M059J (cell line): ENCODE measurements at places on chromosomes 7 and 10. TPM values are rescaled to one million over a fixed set of nuclear protein-coding genes. Genes with fewer than 3 reads are reported as not detected.

DNA sequence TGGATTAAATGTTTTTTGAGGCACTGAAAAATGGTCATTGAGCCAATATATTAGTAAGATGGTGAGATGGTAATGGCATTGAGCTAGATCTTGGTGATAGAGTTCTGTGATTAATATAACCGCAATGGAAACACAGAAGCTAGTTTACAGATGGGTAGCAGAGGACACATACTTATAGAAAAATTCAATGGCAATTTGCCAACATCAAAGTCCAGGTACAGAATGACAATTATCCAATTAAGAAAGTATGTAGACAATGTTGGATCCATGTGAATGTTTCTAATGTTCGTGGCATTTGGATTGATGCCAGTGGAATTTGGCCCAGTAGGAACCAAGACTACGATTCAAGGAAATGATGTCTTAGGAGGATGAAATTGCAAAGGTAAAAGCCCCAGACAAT is 187.8 kb downstream of the GNAT3 start:
- peak; percentile 98 for DNase-seq

Gene DLX6
- total RNA-seq = 0.22 and 1.6 TPM in 2 replicates

DNA sequence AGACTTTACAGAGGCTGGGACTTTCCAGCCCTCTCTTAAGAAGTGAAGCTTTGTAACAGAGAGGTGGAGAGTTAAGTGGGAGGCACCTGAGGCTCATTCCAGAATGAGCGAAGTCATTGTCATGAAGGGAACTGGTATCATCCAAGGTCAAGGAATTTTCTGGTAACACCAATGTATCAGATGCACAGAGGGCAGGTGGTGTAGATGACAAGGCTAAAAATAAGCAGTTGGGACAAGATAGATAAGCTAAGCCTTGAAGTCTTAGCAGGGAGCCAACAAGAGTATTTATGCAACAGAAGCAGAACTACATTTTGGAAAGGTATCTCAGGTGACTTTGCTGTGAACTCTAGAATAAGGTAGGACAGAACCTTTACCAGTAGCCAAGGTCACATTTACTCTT is 257.0 kb upstream of the AUTS2 start:
- DNase-seq = no peak

Gene NAPEPLD
- total RNA-seq = 6.8 and 7.5 TPM in 2 replicates

Gene LRRC18
- total RNA-seq = not detected in 2 replicates

GRCh38 chr7:77838929-77839491 is 40.4 kb downstream of the PHTF2 start:
- DNase-seq = no peak

GRCh38 chr7:141295367-141295895 is 221.6 kb downstream of the TMEM178B start:
- no peak for DNase-seq

Gene HOXA7
- total RNA-seq = 3.7 and 4.6 TPM in 2 replicates

DNA sequence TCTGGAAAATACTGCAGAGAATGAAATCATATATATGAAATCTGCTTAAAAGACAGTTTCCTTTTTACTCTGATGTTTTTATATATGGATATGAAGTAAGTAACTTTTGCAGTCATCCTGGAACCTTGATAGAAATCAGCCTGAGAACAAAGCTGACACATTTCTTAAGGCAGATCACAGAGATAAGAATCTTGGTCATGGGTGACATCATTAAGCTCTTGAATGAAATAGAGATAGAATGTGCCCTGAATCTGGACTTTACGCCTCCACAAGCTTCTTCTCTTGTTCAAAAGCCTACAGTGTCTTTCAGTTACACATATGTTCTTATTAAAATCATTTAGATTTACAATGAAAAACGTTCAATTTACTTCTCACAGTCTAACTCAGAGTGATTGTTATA is 319.1 kb upstream of the CNTNAP2 start:
- DNase-seq = peak; percentile 5

GRCh38 chr7:2168615-2169311 is 64.0 kb downstream of the MAD1L1 start:
- DNase-seq = no peak

GRCh38 chr10:33507662-33508425 is 173.4 kb upstream of the NRP1 start:
- DNase-seq = no peak

- no peak for DNase-seq
These were observed 46.5 kb downstream of the DLD start for GRCh38 chr7:107937531-107937930.

Gene PNLIP
- total RNA-seq = not detected in 2 replicates

Gene CALCR
- not detected in 2 replicates for total RNA-seq

- DNase-seq = no peak
These were observed 272.6 kb downstream of the ZEB1 start for GRCh38 chr10:31591569-31591968.

- no peak for DNase-seq
These were observed 566.7 kb upstream of the FOXK1 start for GRCh38 chr7:4115442-4115841.

DNA sequence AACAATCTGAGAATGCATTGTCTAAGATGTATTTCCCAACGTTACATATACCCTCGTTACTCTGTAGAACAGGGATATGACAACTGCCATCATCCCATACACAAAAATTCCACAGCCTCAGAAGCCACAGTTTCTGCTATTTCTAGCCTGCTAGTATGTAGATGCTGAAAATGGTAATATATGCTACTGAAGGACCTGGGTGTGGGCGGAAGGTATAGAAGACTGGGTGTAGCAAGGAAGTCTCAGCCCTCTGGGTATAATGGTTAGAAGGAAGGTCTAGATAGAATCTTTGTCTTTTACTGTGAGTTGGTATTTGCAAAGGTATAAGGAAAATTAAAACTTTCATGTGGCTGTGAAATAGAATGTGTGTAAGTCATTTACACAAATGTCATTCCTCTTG is 79.2 kb upstream of the HPS1 start:
- DNase-seq = no peak

Gene MMP21
- total RNA-seq = 0.05 TPM in 1 of 2 replicates, not detected in the other

GRCh38 chr10:13092291-13093102 is 7.5 kb upstream of the OPTN start:
- no peak for DNase-seq

Gene ASZ1
- not detected in 2 replicates for total RNA-seq

Gene CARD11
- 2.2 and 5.2 TPM in 2 replicates for total RNA-seq

- DNase-seq = peak; percentile 37
These were observed 13.0 kb upstream of the KCNIP2 start for GRCh38 chr10:101856626-101857025.

- no peak for DNase-seq
These were observed 103.6 kb downstream of the HGF start for GRCh38 chr7:81666209-81666608.

DNA sequence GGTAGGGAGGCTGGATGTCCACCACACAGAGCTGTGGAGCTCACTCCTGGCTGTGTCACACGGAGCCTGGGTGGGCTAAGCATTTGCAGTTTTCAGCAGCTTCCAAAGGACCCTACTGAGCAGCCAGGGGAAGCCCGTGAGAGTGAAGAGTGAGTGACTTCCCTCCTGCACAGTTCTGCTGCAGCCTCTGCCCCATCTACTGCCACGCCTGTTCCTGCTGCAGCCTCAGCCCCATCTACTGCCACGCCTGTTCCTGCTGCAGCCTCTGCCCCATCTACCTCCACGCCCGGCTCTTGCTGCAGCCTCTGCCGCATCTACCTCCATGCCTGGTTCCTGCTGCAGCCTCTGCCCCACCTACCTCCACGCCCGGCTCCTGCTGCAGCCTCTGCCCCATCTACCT is 12.2 kb downstream of the ADAM8 start:
- DNase-seq = no peak

DNA sequence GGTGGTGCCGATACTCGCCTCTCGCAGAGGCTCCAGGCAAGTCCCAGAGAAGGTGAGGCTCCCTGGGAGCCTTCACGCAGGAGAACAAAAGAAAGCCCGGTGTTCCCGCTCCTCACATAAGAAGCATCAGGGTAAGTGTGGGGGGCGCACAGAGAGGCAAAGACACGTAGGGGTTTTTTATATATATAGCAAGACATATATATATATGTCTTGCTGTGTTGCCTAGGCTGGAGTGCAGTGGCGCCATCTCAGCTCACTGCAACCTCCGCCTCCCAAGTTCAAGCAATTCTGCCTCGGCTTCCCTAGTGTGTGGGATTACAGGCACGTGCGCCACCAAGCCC is 61.3 kb downstream of the PDIA4 start:
- no peak for DNase-seq

Gene GNAT3
- 0.12 and 1.6 TPM in 2 replicates for total RNA-seq

Gene DNAJC12
- 2.4 and 3.4 TPM in 2 replicates for total RNA-seq

Gene PON3
- total RNA-seq = 0.49 TPM in 1 of 2 replicates, not detected in the other

GRCh38 chr10:112945811-112946210 is 4.2 kb upstream of the TCF7L2 start:
- DNase-seq = no peak

DNA sequence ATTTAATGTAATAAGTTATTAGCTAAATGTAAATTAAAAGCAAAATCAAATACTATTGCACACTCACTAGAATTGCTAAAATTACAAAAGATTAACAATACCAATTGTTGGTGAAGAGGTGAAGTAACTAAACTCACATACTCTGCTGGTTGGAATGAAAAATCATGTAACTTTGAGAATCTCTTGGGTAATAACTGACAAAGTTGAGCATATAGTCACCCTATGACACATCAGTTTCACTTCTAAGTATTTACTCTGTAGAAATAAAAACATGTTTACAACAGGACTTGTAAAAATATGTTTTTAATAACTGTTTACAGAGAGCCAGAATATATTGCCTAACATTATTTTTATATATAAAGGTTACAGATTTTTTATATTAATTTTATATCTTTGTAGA is 33.6 kb downstream of the CNTNAP2 start:
- DNase-seq = no peak
